ENCODE measurements at places on chromosomes 2 and 18. TPM values are rescaled to one million over a fixed set of nuclear protein-coding genes. Genes with fewer than 3 reads are reported as not detected.

The ASIC4 gene
- not detected for total RNA-seq

The CCDC121 gene
- total RNA-seq, result not detected

The CRYBA2 gene
- total RNA-seq, result not detected

The HOXD12 gene
- not detected for total RNA-seq

The GALR1 gene
- total RNA-seq, result not detected

The MFSD2B gene
- total RNA-seq, result 0.25 TPM

The FZD7 gene
- total RNA-seq, result 0.46 TPM

The KIF5C gene
- 25.4 TPM for total RNA-seq

The ACKR3 gene
- 0.86 TPM for total RNA-seq

The RPE gene
- total RNA-seq, result 57.7 TPM

The ALPP gene
- not detected for total RNA-seq

The MTERF4 gene
- total RNA-seq, result 41.4 TPM

The ALPG gene
- total RNA-seq, result not detected

The LYG2 gene
- not detected for total RNA-seq

The SLC30A3 gene
- 0.59 TPM for total RNA-seq

The AGAP1 gene
- total RNA-seq, result 2.4 TPM

The ACMSD gene
- total RNA-seq, result not detected

The FOXD4L1 gene
- total RNA-seq, result 0.21 TPM

Measured in activated CD8-positive, alpha-beta memory T cell treated with anti-CD3 and anti-CD28 coated beads for 36 hours (primary cell).